ENCODE measurements at places on chromosomes 1 and 21. TPM values are rescaled to one million over a fixed set of nuclear protein-coding genes. Genes with fewer than 3 reads are reported as not detected.

The TIE1 gene
- polyA plus RNA-seq = not detected

The OPTC gene
- polyA plus RNA-seq = not detected

The AKR1A1 gene
- 128 TPM for polyA plus RNA-seq

The RGS1 gene
- 117 TPM for polyA plus RNA-seq

- H3K36me3 ChIP-seq = no peaks in the 10 kb centered on the region
- H3K4me1 ChIP-seq = no peaks in the 10 kb centered on the region
Measured at GRCh38 chr1:232853994-232854797, 49.0 kb downstream of the MAP10 start.

DNA sequence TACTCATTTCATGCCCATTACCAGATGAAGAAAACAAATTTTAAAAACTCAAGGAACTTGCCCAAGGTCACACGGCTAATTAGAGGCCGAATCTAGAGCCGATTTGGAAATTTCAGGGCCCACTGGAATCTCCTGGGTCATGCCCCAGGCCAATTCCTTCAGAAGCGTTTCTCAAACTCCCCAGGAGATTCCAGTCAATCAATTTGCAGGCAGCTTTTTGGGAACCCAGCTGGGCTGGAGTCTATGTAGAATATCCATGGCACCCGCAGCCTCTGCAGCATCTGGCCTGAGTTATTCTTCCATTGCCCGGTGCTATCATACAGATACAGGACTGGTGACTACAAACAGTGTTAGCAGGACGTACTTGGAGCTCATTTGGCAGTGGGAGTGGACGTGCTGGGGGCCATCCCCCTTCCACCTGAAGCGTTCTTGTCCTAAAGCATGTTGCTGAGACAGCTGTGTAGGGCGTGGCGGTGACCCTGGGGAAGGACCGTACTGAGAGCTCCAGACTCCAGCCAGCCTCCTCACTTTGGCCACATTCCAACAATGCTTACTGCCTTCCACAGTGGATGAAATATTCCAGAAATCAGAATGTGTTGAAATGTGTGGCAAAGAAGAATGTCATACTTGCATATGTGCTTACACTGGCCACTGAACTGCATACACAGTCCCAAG lies 38.3 kb downstream of the ABCG1 start:
- no peak overlapping the region for H3K4me3 ChIP-seq
- H3K4me1 ChIP-seq = peaks cover 35% of the 10 kb centered on the region
- DNase-seq = no peak
- peak overlapping the region; percentile 88 for H3K27ac ChIP-seq
- no peaks in the 10 kb centered on the region for H3K27me3 ChIP-seq

GRCh38 chr1:11535761-11536572 lies 57.0 kb downstream of the DISP3 start:
- no peaks in the 10 kb centered on the region for H3K4me1 ChIP-seq
- no peaks in the 10 kb centered on the region for H3K36me3 ChIP-seq
- DNase-seq = no peak
- H3K27me3 ChIP-seq = peaks cover 9% of the 10 kb centered on the region
- H3K27ac ChIP-seq = no peak overlapping the region

GRCh38 chr21:37767984-37768383 lies 148.3 kb downstream of the KCNJ6 start:
- no peaks in the 10 kb centered on the region for H3K27me3 ChIP-seq
- no peaks in the 10 kb centered on the region for H3K36me3 ChIP-seq
- H3K4me3 ChIP-seq = no peak overlapping the region
- no peak for DNase-seq

GRCh38 chr1:82979593-82980236 lies 1019.2 kb downstream of the TTLL7 start:
- DNase-seq = peak; percentile 40
- H3K27ac ChIP-seq = no peak overlapping the region
- no peaks in the 10 kb centered on the region for H3K27me3 ChIP-seq
- no peaks in the 10 kb centered on the region for H3K36me3 ChIP-seq

- no peak for DNase-seq
- no peaks in the 10 kb centered on the region for H3K4me1 ChIP-seq
- H3K36me3 ChIP-seq = no peaks in the 10 kb centered on the region
Measured at GRCh38 chr1:216710055-216710454, 13.2 kb downstream of the ESRRG start.

- H3K27ac ChIP-seq = no peak overlapping the region
- H3K36me3 ChIP-seq = no peaks in the 10 kb centered on the region
- no peaks in the 10 kb centered on the region for H3K27me3 ChIP-seq
- no peak for DNase-seq
- H3K4me3 ChIP-seq = no peak overlapping the region
Measured at GRCh38 chr1:55578646-55579045, 363.5 kb upstream of the USP24 start.

- H3K27ac ChIP-seq = no peak overlapping the region
- no peaks in the 10 kb centered on the region for H3K36me3 ChIP-seq
- no peak for DNase-seq
- no peak overlapping the region for H3K4me3 ChIP-seq
- H3K27me3 ChIP-seq = no peaks in the 10 kb centered on the region
Measured at GRCh38 chr1:46278807-46279206, 24.6 kb downstream of the LRRC41 start.

GRCh38 chr1:182149411-182149965 lies 88.0 kb upstream of the ZNF648 start:
- no peaks in the 10 kb centered on the region for H3K27me3 ChIP-seq
- H3K4me1 ChIP-seq = no peaks in the 10 kb centered on the region
- no peak overlapping the region for H3K27ac ChIP-seq
- no peak for DNase-seq

DNA sequence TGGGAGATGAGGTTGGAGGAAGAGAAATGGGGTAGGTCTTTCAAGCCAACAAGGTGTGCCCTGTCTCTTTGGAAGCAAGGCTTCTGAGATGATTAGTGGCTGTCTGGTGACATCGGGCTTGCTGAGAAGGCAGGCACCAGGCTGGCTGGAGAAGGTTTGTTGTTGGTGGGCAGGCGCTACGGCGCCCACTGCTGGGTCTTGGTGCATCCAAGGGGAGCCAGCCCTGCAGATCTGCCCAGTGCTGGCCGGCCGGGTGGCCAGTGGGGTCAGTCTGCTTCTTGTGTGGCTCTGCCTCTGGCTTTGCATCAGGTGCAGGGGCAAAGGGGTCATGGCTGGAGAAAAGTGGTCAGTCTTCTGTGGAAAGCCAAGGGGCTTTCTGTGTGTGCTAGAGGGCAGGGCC lies 126.2 kb downstream of the TLR5 start:
- H3K4me3 ChIP-seq = no peak overlapping the region
- H3K4me1 ChIP-seq = no peaks in the 10 kb centered on the region
- no peak overlapping the region for H3K27ac ChIP-seq
- peaks cover 5% of the 10 kb centered on the region for H3K27me3 ChIP-seq
- no peaks in the 10 kb centered on the region for H3K36me3 ChIP-seq

GRCh38 chr1:218444588-218444987 lies 99.5 kb downstream of the TGFB2 start:
- no peaks in the 10 kb centered on the region for H3K27me3 ChIP-seq
- no peak for DNase-seq
- H3K27ac ChIP-seq = no peak overlapping the region
- no peaks in the 10 kb centered on the region for H3K4me1 ChIP-seq

GRCh38 chr21:21712748-21713520 lies 714.7 kb downstream of the NCAM2 start:
- H3K27ac ChIP-seq = no peak overlapping the region
- no peaks in the 10 kb centered on the region for H3K27me3 ChIP-seq
- no peak overlapping the region for H3K4me3 ChIP-seq
- no peaks in the 10 kb centered on the region for H3K4me1 ChIP-seq

DNA sequence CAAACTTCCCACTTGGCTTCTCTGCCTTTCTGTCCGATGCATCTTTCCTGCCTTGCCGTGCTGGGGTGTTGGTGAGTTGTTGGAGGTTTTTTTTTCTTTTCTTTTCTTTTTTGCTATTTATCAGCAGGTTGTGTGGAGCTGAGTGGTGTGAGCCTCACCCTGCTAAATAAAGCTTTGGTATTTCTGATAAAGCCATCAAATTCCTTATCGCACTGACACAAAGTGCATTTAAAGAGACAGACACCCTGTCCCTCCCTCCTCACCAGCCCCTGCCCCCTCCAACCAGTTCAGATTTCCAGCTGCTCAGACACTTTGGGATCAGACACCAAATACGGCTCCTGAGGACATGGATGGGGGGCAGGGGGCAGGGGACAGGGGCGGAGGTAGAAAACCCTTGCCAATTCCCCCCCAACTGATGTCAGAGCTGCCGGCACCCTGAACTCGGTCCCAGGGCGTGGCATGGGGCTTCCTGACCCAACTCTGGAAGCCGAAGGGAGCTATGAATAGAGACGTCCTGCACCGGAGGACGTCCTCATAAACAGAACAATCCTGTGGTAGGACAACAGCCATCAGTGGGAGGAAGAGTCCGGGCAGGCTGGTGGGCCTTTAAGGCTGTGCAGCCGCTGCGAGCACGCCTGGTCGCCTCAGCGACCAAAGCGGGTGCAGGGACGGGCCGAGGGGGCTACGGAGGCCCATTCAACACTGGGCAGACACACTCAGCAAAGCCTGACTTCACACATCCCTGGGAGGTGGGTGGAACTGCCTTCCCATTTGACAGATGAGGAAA lies 79.0 kb downstream of the CASZ1 start:
- H3K4me3 ChIP-seq = no peak overlapping the region
- DNase-seq = no peak
- no peak overlapping the region for H3K27ac ChIP-seq
- peaks cover 23% of the 10 kb centered on the region for H3K27me3 ChIP-seq
- no peaks in the 10 kb centered on the region for H3K36me3 ChIP-seq

All from naive B cell (primary cell).